ENCODE measurements at places on chromosomes 6 and 20.

GRCh38 chr6:53316142-53316541 lies 32.6 kb downstream of the ELOVL5 start:
- no peak for DNase-seq

GRCh38 chr20:17012546-17013226 lies 214.2 kb upstream of the PCSK2 start:
- no peak for DNase-seq

DNA sequence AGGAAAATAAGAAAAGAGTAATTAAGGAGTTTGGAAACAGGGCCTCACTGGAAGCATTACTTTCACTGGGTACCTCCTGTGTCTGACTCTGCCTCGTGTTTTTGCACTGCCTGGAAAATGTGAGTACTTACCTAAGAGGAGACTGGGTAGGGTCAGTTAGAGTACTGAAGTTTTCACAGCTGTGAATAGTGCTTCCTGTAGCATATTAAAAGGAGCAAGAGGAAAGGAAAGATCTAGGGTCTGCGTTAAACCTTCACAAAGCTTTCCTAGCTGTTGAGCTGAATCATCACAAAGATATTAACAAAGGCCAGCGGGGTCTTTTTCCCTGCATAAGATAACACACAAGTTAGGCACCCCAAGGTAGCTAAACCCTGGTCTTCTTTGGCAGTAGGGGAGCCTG lies 82.3 kb downstream of the MLIP start:
- no peak for DNase-seq

DNA sequence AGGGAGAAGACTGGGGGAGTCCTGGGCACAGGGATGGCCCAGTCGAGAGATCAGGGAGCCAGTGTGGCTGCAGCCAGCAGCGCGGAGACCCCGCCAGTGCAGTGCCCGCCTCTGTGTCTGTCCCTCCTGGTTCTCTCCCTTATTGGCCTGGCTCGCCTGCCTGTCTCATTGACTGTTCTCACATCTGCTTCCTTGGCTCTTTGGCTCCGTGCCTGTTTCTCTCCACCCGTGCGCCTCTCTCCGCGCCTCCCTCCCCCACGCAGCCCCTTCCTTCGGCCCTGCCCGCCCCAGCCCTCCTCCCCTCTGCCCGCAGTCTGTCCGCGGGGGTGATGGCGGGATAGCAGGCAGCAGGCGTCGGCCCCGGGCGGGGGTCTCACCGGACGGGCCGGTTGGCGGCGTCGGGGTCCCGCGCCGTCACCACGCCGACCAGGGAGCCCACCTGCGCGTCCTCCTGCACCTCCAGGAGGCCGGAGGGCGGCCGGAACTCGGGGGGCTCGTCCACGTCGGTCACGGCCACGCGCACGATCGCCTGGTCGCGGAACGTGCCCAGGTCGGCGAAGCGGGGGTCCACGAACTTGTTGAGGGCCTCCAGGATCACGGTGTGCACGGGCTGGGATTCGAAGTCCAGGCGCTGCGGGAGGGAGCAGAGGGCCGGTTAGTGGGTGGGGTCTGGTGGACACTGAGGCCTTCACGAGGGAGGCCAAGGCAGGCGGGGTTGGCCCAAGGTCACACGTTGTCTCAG lies 92.0 kb downstream of the CD40 start:
- no peak for DNase-seq

DNA sequence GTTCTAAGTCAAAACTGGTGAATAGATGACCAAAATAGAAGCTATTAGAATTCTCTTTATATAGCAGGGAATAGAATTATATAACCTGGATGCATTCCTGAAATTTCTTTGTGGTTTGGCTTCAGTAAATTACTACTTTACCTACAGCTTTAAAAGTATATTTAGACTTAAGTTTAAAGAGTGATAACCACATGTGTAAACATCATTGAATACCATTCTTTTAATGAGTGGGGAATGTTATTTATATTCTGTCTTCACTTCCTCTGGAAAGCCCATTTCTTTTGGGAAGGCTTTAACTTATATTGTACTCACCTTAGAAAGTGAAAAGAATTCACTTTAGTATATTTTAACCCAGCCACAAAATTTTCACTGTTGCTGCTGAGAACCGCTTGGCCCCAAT lies 39.1 kb downstream of the PLEKHG1 start:
- DNase-seq: no peak
